ENCODE measurements at places on chromosomes 1 and 21.

- DNase-seq: no peak
- no peaks in the 10 kb centered on the region for H3K4me1 ChIP-seq
- H3K27ac ChIP-seq: no peak overlapping the region
- H3K36me3 ChIP-seq: no peaks in the 10 kb centered on the region
- no peaks in the 10 kb centered on the region for H3K27me3 ChIP-seq
- no peak overlapping the region for H3K4me3 ChIP-seq
Measured at GRCh38 chr1:219741011-219741970, 128.4 kb upstream of the ZC3H11B start.

DNA sequence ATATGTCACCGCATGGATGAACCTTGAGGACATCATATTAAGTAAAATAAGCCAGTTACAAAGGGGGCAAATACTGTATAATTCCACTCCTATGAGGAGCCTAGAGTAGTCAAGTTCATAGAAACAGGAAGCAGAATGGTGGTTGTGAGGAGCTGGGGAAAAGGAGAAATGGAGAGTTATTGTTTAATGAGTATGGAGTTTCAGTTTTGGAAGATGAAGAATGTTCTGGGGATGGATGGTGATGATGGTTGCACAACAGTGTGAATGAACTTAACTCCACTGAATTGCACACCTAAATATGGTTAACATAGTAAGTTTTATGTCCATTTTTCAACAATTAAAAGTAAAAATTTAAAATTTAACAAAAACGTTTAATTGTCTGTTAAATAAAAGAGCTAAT, 220.9 kb upstream of the JUN start:
- no peak for DNase-seq
- no peaks in the 10 kb centered on the region for H3K36me3 ChIP-seq
- no peaks in the 10 kb centered on the region for H3K27me3 ChIP-seq
- H3K4me3 ChIP-seq: no peak overlapping the region
- H3K27ac ChIP-seq: no peak overlapping the region
- H3K4me1 ChIP-seq: no peaks in the 10 kb centered on the region

DNA sequence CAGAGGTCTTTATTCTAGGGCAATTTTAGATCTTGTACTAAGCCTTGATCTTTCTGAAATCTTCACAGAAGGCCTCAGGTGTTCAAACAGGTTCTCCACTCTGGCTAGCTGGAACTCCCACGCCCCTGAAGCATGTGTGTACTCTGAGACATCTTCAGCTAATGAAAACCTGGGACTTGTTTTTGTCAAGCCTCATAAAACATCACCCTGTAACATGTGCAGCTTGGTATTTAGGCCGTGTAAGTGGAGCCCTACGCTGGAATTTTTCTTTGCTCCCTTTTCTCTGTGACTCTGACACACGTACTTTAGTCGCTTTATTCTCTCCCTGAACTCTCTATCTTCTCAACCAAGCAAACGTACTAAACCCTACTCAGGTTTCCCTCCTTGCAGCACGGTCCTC, 701.9 kb upstream of the ZP4 start:
- no peaks in the 10 kb centered on the region for H3K36me3 ChIP-seq
- no peaks in the 10 kb centered on the region for H3K27me3 ChIP-seq
- no peak overlapping the region for H3K27ac ChIP-seq

GRCh38 chr1:97382206-97382605, 538.6 kb downstream of the DPYD start:
- H3K4me1 ChIP-seq: no peaks in the 10 kb centered on the region
- no peak for DNase-seq
- H3K4me3 ChIP-seq: no peak overlapping the region
- H3K27ac ChIP-seq: no peak overlapping the region

DNA sequence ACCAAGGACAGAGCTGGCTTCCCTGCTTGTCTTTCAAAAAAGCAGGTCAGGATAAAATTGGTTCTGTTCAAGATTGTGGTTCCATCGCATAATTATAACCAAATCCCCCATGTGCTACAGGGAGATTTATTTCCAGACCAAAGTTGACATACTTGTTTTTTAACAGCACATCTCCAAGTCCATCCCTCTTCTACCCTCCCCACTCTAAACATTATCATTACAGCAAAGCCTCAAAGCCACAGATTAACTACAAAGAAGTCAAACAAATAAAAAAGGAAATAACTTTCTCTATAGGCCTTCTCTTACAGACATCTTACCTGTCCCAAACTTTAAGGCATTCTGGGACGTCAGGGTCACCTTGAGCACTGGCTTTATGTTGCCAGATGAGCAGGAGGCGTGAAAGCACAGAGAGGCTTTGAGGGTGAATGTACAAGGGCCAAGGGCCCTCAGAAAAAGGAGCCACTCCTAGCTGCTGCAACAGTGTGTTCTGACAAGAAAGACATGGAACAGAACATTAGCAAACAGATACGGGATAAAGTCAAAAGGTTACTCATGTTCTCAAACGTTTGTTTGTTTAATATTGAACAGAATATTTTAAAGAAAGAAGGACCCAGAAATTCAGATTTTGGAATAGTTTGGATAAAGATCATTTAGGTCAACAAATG, 31.2 kb downstream of the UBR4 start:
- peaks cover 3% of the 10 kb centered on the region for H3K36me3 ChIP-seq
- no peak overlapping the region for H3K27ac ChIP-seq
- no peak for DNase-seq
- H3K4me3 ChIP-seq: no peak overlapping the region

- no peaks in the 10 kb centered on the region for H3K27me3 ChIP-seq
- no peak overlapping the region for H3K27ac ChIP-seq
- no peaks in the 10 kb centered on the region for H3K36me3 ChIP-seq
- no peaks in the 10 kb centered on the region for H3K4me1 ChIP-seq
Measured at GRCh38 chr1:28354121-28354520, 15.4 kb upstream of the PHACTR4 start.

DNA sequence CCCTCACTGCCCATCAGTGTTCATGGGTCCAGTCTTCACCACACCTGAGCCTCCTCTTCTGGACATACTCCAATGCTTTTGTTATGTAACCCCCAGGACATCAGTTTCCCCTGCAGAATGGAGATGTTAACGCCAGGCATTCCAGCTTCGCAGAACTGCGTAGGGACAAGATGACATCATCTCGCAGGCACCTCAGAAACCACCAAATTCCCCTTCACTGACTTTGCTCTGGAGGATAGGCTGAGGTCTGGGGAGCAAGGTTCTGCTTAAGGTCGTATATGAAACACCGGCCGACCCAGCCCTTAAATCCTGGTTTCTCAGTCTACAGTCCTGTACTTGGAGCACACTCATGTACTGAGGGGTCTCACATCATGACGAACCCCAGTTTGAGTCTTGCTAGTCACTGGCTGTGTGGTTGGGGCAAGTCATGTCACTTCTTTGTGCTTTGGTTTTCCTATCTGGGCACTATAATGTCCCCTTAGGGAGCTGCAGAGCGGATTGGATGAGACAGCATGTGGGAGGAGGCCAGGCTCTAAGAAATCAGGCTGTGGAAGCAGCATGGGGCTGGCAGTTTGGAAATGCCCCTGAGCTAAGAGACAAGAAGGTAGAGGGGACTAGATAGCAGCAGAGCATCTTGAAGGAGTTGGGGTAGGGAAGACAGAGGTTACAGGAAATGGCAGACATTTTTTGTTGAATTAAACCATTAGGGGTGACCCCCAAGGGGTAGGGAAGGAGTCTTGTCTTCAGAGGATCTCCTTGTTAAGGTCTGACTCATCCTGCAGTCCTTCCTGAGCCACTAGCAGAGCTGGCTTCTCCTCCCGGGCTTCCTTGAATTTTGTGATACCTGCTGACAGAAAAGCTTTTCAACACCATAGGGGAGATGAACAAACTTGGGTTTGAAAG, 138.3 kb downstream of the FOXD2 start:
- H3K27ac ChIP-seq: no peak overlapping the region
- no peak overlapping the region for H3K4me3 ChIP-seq
- H3K36me3 ChIP-seq: no peaks in the 10 kb centered on the region
- H3K4me1 ChIP-seq: peaks cover 3% of the 10 kb centered on the region
- H3K27me3 ChIP-seq: no peaks in the 10 kb centered on the region

DNA sequence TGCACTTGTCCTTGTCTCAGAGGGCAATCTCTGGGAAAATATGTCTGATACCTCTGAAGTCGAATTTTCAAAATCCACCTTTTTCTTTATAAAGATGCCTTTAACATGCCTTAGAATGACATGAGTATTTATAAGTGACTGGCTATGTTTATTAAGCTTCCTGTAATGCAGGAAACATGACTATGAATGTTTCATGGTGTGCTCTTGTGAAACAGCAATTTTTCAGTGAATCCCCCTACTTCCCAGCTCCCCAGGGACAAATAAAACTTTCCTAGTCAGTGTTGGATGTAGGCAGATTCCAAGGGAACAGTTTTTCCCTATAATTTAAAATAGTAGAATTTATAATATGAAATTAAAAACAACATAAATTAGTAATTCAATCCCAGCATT, 437.0 kb downstream of the LMO4 start:
- no peaks in the 10 kb centered on the region for H3K4me1 ChIP-seq
- no peak overlapping the region for H3K27ac ChIP-seq
- DNase-seq: no peak
- no peaks in the 10 kb centered on the region for H3K27me3 ChIP-seq

DNA sequence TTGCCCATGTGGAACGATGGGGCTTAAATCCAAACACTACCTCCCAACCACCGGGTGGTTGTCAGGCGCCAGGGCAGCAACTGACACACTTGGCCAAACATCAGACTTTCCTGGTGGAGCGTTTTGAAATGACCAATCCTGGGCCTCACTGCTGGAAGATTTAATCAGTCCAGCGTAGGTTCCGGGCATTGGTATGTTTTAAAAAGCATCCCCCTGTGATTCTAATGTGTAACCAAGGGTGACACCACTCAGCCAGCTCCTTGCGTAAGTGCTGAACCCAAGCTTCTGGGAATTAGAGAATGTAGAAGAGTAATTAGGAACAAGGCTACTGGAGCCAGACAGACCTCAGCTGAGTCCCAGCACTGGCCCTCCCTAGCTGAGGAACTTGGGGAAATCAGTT, 44.8 kb upstream of the KAZN start:
- no peaks in the 10 kb centered on the region for H3K4me1 ChIP-seq
- H3K36me3 ChIP-seq: no peaks in the 10 kb centered on the region
- H3K4me3 ChIP-seq: no peak overlapping the region
- no peak for DNase-seq
- H3K27ac ChIP-seq: no peak overlapping the region

GRCh38 chr1:166738873-166739272, 100.4 kb upstream of the POGK start:
- H3K4me3 ChIP-seq: no peak overlapping the region
- DNase-seq: no peak
- no peaks in the 10 kb centered on the region for H3K27me3 ChIP-seq
- no peaks in the 10 kb centered on the region for H3K36me3 ChIP-seq

DNA sequence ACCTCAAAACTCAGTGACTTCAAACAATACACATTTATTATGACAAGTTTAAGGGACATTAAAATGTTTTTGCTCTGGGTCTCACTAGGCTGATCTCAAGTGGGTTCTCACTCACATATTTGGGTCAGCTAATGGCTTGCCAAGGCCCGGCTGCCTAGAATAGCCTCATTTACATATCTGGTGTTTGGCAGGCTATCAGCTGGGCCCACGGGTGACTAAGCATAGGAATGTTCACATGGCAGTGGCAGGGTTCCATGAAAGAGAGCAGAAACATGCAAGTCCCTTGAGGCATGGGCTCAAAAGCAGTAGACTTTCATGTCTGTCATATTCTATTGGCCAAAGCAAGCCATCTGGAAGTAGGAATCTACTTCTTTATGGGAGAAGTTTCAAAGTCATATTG, 492.6 kb downstream of the KCNT2 start:
- H3K27ac ChIP-seq: no peak overlapping the region
- no peak overlapping the region for H3K4me3 ChIP-seq
- H3K27me3 ChIP-seq: no peaks in the 10 kb centered on the region
- H3K36me3 ChIP-seq: no peaks in the 10 kb centered on the region
- no peaks in the 10 kb centered on the region for H3K4me1 ChIP-seq
- no peak for DNase-seq

GRCh38 chr1:173134029-173134428, 73.1 kb downstream of the TNFSF4 start:
- H3K27ac ChIP-seq: no peak overlapping the region
- no peaks in the 10 kb centered on the region for H3K27me3 ChIP-seq
- no peak for DNase-seq
- no peaks in the 10 kb centered on the region for H3K36me3 ChIP-seq
- H3K4me3 ChIP-seq: no peak overlapping the region

GRCh38 chr1:4605158-4605557, 49.3 kb upstream of the AJAP1 start:
- no peak overlapping the region for H3K27ac ChIP-seq
- DNase-seq: no peak
- H3K4me3 ChIP-seq: no peak overlapping the region
- peaks cover 4% of the 10 kb centered on the region for H3K4me1 ChIP-seq

- H3K4me3 ChIP-seq: no peak overlapping the region
- no peak overlapping the region for H3K27ac ChIP-seq
- H3K4me1 ChIP-seq: no peaks in the 10 kb centered on the region
- DNase-seq: no peak
- H3K27me3 ChIP-seq: no peaks in the 10 kb centered on the region
Measured at GRCh38 chr1:30008998-30009657, 714.3 kb downstream of the MATN1 start.

DNA sequence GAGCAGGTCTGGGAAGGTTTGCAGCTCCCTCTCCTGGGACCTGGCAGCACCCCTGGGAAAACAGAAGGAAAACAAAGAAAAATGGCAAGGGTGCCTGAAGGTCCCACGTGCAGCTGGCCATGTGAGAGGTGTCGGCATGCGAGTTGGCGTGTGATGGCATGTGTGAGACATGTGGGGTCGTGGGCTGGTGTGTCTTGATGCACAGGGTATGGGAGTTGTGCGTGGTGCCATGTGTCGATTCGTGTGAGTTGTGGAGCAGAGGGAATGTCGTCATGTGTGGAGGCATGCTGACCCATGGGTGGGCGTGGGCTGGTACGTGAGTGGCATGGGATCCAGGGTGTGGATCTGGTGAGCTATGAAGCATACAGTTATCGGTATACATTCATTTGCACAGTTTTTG, 1.3 kb downstream of the HPCA start:
- peaks cover 22% of the 10 kb centered on the region for H3K27me3 ChIP-seq
- DNase-seq: no peak

- peak overlapping the region; percentile 93 for H3K27ac ChIP-seq
- H3K36me3 ChIP-seq: no peaks in the 10 kb centered on the region
- H3K27me3 ChIP-seq: no peaks in the 10 kb centered on the region
- H3K4me3 ChIP-seq: peak overlapping the region; percentile 47
Measured at GRCh38 chr1:151840421-151840820, 801 bp upstream of the C2CD4D start.

DNA sequence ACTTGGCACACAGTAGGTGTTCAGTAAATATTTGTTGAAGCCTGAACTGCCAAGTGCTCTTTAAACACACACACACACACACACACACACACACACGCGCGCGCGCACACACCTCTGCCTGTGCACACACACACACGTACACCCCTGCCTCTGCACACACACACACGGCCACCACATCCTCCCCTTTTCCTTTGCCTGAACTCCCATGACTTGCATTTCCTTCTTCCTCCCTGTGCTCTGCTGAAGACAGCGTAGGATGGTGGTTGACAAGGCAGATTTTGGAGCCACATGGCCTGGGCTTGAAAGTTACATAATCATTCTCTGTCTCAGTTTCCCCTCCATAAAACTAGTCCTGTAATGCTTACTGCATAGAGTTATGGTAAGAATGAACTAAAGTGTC, 712.3 kb downstream of the PTPRU start:
- H3K27me3 ChIP-seq: peaks cover 2% of the 10 kb centered on the region
- no peaks in the 10 kb centered on the region for H3K36me3 ChIP-seq
- no peaks in the 10 kb centered on the region for H3K4me1 ChIP-seq
- H3K4me3 ChIP-seq: no peak overlapping the region
- no peak for DNase-seq
- no peak overlapping the region for H3K27ac ChIP-seq
